ENCODE measurements at places on chromosomes 5 and 9.

DNA sequence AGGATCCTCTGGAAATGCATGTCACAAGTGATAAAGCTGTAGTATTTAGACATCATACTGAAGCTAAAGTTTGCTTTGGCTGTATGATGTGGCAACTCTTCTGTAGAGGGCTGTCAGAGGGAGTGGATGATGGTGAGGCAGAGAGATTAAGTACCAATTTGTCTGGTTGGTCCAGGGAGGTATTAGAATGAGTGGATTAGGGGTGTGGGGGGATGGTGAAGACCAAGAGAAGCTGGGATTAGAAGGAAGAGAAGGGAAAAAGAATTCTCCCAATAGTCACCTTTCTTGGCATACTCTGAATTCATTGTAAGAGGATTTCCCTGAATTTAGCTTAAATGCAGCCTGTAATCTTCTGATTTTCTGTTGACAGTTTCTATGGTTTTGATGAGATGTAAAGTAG is 3.6 kb downstream of the PCDHAC2 start:
- no peak for DNase-seq

DNA sequence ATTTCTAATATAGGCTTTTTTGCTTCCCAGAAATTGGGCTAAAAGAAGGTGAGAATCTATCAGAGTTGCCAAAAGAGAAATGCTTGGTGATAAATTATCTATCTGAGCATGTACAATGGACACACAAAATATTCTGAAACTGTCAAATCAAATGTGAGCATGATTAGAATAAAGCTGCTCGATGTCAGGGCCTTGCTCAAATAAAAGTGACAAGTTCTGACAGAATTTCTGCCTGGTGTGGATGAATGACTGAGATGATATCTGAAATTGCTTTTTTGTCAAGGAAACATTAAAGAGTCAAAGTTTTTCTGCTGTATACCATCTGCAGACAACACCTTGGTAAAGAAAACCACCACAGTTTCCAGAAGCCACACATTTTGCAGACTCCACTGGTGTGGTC is 128.8 kb downstream of the GABRG2 start:
- DNase-seq: no peak

DNA sequence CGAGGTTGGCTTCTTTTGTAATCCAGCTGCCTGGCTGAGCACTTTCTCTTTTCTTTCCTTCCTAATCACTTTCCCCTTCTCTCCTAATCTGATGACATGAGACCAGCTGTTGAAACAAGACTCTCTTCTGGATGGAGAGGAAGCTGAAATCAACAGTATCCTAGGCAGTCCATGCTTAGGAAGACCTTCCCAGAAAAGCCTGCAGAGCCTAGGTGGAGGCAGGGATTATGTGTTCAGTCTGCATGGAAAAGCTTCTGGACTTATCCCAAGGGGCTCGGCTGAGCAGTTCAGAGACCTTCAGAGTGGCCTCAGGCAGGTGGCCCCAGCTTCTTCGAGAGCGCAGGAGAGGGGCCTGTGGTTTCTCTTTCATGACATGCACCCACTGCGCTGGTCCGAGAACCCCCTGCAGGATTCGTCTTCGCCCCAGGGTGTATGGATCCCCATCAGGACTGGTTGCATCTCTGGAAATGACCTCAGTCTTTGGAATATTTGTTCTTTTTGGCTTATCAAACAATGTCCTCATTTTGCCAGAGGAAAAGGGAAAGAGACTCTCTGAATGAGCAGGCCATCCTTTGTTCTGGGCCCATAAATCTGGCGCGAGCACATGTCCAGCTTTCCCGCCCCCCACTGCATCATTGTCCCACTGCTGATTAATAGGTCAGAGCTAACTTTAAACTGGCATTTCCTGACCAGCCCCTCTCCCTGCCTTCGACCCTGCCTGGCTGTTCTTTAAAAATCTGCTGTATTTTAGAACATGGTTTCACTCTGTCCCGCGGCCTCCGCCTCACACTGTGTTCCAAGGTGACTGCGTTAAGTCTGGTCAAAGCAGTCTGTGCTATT is 177.9 kb upstream of the KLF4 start:
- no peak for DNase-seq

DNA sequence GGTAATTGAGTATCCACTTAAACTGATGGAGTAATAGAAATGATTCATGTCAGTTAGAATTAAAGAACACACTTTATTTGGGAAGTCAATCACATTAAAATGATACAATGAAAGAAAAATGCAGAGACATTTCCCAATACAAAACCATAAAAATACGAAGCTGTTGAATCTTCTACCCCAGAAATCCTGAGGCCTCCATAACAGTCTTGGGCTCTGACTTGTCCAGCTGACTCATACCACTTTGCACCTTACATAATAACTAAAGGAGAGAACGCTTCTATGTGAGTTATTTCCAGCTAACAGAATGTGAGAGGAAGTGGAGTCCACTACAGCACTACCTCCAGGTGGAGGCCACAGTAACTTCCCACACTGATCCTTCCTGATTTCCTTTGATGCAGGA is 305.0 kb downstream of the MRPS30 start:
- no peak for DNase-seq

DNA sequence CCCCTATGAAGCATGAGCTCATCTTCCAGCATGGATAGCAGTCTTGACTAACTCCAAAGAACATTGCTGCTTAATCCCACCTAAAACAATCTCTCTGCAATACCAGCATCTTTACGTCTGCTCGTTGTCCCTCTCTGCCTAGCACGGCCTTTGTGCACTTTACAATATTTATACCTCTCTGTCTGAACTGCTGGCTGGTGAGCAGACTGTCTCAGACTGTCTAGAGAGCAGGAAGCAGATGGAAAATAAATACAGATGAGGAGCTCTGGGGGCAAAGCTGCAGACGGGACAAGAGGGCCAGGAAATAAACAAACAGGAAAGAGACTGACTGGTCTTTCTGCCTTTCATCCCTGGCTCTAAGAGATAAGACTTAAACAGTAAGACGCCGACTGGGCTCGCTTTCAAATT is 224.8 kb downstream of the ENC1 start:
- DNase-seq: no peak

DNA sequence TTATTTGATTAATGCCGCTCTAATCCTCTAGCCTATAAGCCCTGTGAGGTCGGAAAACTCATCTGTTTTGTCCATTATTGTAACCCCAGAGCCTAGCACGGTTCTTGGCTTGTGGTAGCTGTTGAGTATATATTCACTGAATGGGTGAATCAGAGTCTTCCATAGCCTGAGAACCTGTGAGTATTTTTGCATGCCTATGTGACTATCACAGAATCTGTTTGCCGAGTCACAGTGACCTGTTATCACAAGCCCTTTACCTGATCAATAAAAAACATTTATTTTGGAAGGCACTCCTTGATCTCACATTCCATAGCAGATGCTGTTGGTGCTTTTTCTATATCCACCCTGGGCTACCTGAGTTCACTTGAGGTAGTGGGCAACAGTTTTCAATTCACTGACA is 125.0 kb upstream of the STC2 start:
- no peak for DNase-seq

DNA sequence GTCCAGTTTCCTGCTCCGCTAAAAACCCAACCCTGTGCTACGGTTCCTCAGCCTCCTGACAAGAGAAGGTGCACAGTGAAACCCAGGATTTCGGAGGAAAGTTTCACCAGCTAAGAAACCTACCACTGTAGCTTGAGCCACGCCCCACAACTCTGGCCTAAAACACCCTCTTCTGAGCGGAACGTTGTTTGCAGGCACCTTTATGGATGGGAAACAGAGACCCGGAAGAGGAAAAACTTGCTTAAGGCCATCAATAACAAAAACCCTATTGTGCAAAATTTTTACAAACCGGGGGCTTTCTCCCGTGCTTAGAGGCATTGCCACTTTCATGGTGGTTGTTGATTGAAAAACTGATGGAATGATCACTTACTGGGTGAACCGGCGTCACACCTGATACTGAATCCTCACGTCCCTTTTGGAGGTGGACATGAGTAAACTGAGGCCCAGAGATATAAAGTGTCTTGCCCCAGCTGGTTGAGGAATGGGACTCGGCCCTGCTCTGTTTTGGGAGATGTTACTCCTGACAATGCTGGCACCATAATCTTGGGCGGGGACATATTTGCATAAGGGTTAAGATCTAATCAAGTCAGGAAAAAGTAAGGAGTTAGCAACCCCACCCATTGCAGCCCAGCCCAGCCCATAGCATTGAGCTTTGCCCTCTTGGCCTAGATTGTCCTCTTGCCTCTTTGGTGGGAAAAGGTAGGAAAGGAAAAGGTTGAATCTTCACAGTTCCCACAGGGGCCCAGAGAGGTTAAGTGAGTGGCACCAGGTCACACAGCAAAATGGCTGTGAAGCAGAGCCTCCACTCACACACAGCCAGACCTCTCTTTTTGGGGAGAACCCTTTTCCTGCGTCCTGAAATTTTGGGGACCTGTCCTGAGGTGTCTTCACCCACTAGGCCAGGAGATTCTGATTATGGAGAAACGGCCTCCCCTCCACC is 23.2 kb upstream of the PTGS1 start:
- no peak for DNase-seq

DNA sequence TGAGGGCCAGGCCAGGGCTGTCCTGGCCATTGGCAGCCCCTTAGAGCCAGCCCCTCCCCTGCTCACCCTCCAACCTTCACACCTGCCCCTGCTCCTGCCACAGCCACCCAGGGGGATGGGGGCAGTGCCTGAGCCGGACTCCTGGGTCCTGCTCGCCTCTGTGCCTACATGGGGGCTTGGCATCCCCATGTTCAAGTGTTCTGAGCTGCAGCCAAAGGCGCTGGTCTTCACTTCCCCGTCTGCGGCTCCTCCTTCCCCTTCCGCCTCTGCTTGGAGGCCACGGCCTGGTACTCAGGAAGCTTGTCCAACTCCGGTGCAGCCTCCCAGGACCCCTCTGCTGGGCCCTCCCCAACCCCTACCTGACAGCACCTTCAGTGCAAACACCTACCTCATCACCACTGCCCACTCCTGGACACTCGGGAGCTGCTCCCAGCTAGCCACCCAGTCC is 2.3 kb upstream of the DNLZ start:
- no peak for DNase-seq

DNA sequence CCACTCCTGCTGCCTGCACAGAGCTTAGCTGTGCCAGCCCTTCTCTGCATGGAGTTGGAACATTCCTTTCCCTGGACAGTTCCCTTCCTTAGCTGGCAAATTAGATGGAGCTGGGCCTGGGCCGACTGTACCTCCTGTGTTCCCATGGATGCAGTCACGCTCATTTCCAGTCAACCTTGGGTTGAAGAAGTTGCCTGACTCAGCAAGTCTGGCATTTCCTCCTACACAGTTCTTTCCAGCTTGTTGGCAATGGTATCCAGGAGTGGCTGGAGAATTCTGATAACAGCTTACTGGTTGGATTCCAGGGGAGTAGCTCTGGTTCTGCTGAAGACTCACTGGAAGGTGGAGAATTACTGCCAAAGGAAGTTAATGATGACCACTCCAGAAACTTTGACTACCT is 9.2 kb upstream of the TAF1L start:
- DNase-seq: no peak

DNA sequence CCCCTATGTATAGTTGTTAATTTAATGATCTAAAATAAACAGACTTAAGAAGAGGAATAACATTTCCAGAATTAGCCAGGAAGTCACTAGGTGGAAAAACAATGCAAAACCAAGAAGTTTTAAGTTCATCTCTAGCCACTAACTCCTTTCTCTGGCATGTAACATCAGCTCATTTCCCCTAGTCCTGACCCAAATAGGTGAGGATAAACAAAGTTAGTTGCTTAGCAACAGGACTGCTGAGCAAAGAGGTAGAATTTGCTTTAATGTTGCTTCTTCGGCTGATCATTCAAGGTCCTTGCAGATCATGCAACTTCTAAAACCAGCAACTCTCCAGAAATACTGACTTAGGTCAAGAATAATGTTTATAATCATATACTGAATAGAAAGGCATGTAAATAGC is 675.8 kb downstream of the CETN3 start:
- no peak for DNase-seq

DNA sequence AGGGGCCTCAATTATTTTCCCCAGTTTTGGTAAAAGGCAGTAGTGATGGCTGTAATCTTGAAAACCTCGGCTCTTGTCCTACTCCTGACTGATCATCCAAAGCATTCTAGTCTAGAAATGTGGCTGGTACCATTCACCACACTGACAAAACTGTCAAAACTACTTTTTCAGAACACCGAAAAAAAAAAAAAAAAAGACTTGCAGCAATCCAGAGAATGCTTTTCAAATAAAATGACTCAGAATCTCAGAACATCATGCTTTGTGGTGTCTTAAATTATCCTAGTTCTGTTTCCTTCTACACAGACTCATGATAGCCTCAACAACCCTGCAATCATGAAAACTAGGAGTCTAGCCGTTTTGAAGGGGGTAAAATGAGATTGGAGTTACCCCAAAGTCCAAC is 13.4 kb downstream of the SLC28A3 start:
- no peak for DNase-seq

DNA sequence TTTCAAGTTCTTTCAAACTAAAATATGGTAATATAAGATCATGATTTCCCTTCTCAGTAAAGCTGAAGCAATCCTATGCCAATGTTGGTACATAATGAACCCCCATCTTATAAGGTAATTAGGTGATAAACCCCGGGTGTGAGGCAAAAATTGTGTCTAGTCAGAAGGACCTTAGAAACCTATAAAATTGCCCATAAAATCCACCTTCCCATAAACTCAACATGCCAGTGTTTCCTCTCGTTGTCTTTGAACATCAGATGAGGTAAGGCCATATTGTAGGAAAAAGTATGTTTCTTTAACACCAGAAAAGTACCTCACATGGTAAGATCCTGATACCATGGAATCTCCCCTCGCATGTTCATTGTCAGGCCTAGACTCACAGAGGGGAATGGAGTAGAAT is 43.3 kb downstream of the SNCAIP start:
- DNase-seq: no peak

DNA sequence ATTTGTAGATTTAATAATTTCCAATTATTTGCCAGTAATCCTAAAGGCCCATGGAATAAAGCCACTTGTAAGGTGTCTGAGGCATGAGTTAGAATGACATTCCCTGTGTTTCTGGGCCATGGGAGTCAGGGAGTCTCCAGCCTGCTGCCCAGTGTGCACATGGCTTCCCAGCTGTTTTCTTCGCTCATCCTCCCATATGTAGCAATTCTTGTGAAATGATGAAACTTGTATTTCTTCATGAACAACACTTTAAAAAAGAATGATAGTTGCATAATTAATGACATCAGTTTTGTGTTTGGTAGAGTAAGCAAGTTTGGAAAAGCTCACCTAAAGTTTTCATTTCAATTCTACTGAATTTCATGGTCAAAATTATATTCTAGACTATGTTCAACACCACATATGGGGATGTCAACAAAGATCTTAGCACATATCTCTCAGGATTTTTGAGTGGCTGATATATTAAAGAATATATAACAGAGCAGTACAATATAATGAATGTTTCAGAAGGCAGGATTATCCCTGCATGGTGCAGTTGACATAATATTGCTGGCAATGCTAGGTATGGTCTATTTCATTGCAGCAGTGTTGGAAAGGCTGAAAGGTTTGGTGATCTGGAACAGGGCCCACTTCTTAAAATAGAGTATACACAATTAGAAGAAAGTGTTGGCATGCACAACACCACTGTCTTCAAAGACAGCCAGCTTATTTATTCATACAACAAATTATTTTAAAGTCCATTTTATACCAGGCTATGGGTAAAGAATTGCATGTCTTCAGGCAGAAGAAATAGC is 44.7 kb downstream of the GRIN3A start:
- DNase-seq: no peak

GRCh38 chr9:110971234-110971633 is 67.0 kb downstream of the LPAR1 start:
- DNase-seq: no peak

Measured in effector CD8-positive, alpha-beta T cell (primary cell).